ENCODE measurements at places on chromosomes 2 and 18. TPM values are rescaled to one million over a fixed set of nuclear protein-coding genes. Genes with fewer than 3 reads are reported as not detected.

- H3K4me1 ChIP-seq = no peaks in the 10 kb centered on the region
- H3K27me3 ChIP-seq = peaks cover 13% of the 10 kb centered on the region
- no peak overlapping the region for H3K27ac ChIP-seq
Observed at GRCh38 chr2:191938779-191939178, 91.9 kb upstream of the CAVIN2 start.

Gene ADAM17
- 30.4 TPM for total RNA-seq

Gene ALPG
- total RNA-seq = not detected

Gene IWS1
- total RNA-seq = 57.6 TPM

GRCh38 chr2:161586517-161587167 is 37.6 kb upstream of the SLC4A10 start:
- no peak for DNase-seq
- peaks cover 26% of the 10 kb centered on the region for H3K27me3 ChIP-seq
- no peak overlapping the region for H3K4me3 ChIP-seq
- peaks cover 4% of the 10 kb centered on the region for H3K4me1 ChIP-seq

Gene GKN1
- total RNA-seq = not detected

Gene POTEI
- total RNA-seq = not detected

Gene POU3F3
- total RNA-seq = not detected
